Activated T-helper 1 cell treated with Interleukin-2 at 50 U/mL for 16 hours (primary cell): ENCODE measurements at places on chromosomes 4 and X.

GRCh38 chr4:174828845-174829701, at the start of gene GLRA3:
TSS of gene GLRA3 (minus strand) at chr4:174829247. CDS start at chr4:174828811, 436 bp downstream.
- no peak for DNase-seq

DNA sequence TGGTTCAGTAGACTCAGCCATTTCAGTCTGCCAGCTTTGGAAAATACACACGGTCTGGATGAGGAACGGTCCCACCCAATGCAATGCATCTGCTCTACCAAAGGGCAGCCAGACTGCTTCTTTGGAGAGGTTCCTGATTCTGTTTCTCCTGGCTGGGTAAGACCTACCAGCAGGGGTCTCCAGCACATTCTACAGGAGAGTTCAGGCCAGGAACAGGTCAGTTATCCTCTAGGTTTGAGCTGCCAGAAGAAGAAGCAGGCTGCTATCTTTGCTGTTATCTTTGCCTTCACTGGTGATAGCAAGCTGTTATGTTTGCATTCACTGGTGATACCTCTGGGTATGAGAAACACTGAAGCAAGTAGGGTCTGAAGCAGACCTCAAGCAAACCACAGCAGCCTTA, 45.5 kb upstream of the PBDC1 start:
- DNase-seq, result no peak

- no peak for DNase-seq
These were observed 72.2 kb upstream of the RBPJ start for GRCh38 chr4:26248647-26249046.

- DNase-seq, result no peak
These were observed 125.8 kb downstream of the IRF2 start for GRCh38 chr4:184348311-184349233.

- no peak for DNase-seq
These were observed 743.5 kb downstream of the ARAP2 start for GRCh38 chr4:35500812-35501211.

- no peak for DNase-seq
These were observed 17.4 kb downstream of the FAM9C start for GRCh38 chrX:13026877-13027652.
